ENCODE measurements at places on chromosomes 7 and 10. TPM values are rescaled to one million over a fixed set of nuclear protein-coding genes. Genes with fewer than 3 reads are reported as not detected.

Gene CARD11
- not detected for total RNA-seq

- H3K4me1 ChIP-seq = peaks cover 15% of the 10 kb centered on the region
- no peak overlapping the region for H3K4me3 ChIP-seq
- no peaks in the 10 kb centered on the region for H3K36me3 ChIP-seq
- no peak overlapping the region for H3K27ac ChIP-seq
- DNase-seq = no peak
These were observed 4.2 kb upstream of the LRGUK start for GRCh38 chr7:134122980-134123379.

Gene FAM25C
- not detected for total RNA-seq

GRCh38 chr10:101840102-101840684, 3.4 kb downstream of the KCNIP2 start:
- peaks cover 2% of the 10 kb centered on the region for H3K36me3 ChIP-seq
- peaks cover 4% of the 10 kb centered on the region for H3K27me3 ChIP-seq

- H3K27ac ChIP-seq = no peak overlapping the region
- no peak for DNase-seq
These were observed 704.6 kb downstream of the CCSER2 start for GRCh38 chr10:85032981-85033380.

GRCh38 chr7:50146692-50147091, 53.6 kb upstream of the ZPBP start:
- peaks cover 2% of the 10 kb centered on the region for H3K4me1 ChIP-seq
- DNase-seq = no peak
- H3K27me3 ChIP-seq = peaks cover 8% of the 10 kb centered on the region
- no peak overlapping the region for H3K4me3 ChIP-seq

GRCh38 chr10:120793088-120793487, 58.1 kb upstream of the WDR11 start:
- no peak for DNase-seq
- no peak overlapping the region for H3K27ac ChIP-seq
- no peaks in the 10 kb centered on the region for H3K36me3 ChIP-seq
- no peaks in the 10 kb centered on the region for H3K27me3 ChIP-seq
- no peaks in the 10 kb centered on the region for H3K4me1 ChIP-seq

DNA sequence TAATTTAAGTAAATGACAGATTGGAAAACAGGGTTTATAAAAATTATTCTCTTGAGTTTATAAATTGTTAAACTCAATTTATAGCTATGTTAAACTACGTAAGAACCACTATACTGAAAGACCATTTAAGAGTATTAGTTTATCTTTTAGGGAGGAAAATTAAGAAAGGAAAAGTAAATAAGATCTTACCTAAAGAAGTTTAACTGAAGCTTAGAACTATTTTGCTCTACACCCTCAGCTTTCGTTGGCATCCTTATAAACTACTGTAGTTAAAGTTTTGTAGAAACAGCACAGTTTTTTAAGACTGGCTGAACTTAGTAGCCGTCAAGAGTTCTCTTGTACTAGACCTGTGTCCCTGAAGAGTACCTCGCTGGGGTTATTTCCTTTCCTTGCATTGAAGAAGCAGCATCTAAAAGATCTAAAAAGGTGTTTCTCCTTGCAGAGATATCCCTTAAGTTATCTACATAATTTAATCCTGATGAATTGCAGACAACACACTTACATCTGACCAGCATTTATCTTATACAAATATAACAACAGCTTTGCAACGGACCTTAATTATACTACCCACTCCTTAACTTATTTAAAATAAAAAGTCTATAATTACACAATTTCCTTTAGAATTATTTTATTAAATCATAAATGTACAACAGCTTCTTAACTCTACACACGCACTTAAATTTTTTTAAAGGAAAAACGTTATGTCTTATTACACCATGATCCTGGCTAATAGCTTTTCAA, 9.1 kb downstream of the HNRNPA2B1 start:
- DNase-seq = no peak
- no peak overlapping the region for H3K4me3 ChIP-seq
- H3K36me3 ChIP-seq = peaks cover 92% of the 10 kb centered on the region
- H3K27me3 ChIP-seq = no peaks in the 10 kb centered on the region
- no peak overlapping the region for H3K27ac ChIP-seq

DNA sequence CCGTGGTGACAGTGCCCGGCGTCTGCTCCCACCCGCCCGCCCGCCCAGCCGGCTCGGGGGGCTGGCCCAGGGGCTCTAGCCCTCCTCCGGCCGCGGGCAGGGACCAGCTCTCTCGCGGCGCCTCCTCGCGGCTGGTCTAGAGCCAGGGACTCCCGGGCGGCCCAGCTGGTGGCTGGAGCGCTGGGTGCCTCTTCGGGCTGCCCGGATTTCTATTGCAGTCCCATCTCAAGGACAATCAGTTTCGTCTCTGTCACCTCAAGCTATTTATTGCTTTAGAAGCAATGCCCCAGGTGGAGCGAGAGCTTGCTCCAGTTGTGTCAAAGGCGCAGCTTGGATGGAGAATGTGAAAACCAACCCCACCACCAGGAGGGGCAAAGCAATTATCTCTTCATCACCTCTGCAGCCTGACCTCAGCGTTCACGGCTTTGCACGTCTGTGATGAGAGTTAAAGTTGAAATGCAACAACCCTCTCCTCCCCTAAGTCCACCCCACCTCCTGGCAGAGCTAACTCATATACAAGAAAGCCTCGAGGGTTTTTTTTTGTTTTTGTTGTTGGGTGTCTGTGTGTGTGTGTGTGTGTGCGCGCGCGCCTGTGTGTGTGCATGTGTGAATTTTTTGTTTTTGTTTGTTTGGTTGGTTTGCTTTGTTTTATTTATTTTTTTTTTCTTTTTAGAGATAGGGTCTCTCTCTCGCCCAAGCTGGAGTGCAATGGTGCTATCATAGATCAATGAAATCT, at the start of gene ITGA8:
TSS of gene ITGA8 (minus strand) at position 24 of the 736 bp plus-strand sequence. CDS start 151 bp downstream, outside the sequence.
- no peaks in the 10 kb centered on the region for H3K36me3 ChIP-seq
- peak within 1 kb of the TSS; percentile 90 for H3K4me3 ChIP-seq
- H3K27me3 ChIP-seq = peaks cover 2% of the 10 kb centered on the region
- peaks cover 18% of the 10 kb centered on the region for H3K4me1 ChIP-seq
- DNase-seq = no peak
- peak within 1 kb of the TSS; percentile 80 for H3K27ac ChIP-seq

- peaks cover 15% of the 10 kb centered on the region for H3K27me3 ChIP-seq
- no peaks in the 10 kb centered on the region for H3K4me1 ChIP-seq
- no peak for DNase-seq
- H3K27ac ChIP-seq = no peak overlapping the region
These were observed 136.0 kb downstream of the COL28A1 start for GRCh38 chr7:7399707-7400106.

Gene CSGALNACT2
- total RNA-seq = 36.6 TPM

DNA sequence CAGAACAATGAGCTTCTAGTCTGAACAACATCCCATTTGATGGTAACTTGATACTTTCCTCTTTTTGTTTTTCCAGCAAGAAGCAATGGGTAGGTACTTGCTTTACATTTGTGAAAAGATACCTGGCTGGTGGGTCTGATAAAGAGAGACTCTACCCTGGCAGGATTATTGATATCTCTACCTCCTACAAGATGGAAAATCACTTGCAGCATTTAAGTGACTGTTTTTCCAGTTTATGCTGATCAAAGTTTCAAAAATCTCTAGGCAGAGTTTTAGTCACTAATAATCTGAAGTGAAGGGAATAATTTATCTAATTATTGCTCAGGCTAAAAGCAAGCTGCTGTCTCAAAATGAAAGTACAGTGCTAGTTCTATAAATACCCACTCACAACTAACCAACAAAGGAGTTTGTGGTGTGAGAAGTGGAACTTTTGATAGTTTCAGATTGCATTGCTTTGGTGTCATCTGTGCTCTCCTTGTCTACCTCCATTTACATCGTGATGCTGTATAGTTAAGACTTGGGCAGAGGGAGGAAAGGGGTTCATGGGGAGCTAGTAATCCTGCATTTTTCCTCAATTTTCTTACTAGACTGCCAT, 86.0 kb upstream of the ANKRD1 start:
- no peak for DNase-seq
- no peak overlapping the region for H3K4me3 ChIP-seq
- no peak overlapping the region for H3K27ac ChIP-seq
- peaks cover 10% of the 10 kb centered on the region for H3K4me1 ChIP-seq

GRCh38 chr10:47021850-47022249, 110.6 kb downstream of the PTPN20 start:
- H3K36me3 ChIP-seq = no peaks in the 10 kb centered on the region
- no peaks in the 10 kb centered on the region for H3K27me3 ChIP-seq
- peak; percentile 69 for DNase-seq
- H3K27ac ChIP-seq = no peak overlapping the region
- no peak overlapping the region for H3K4me3 ChIP-seq

GRCh38 chr7:22618528-22618927, 108.5 kb upstream of the IL6 start:
- DNase-seq = no peak
- no peak overlapping the region for H3K27ac ChIP-seq
- H3K27me3 ChIP-seq = no peaks in the 10 kb centered on the region

- H3K27ac ChIP-seq = peak overlapping the region; percentile 90
- no peak for DNase-seq
- H3K4me3 ChIP-seq = no peak overlapping the region
- no peaks in the 10 kb centered on the region for H3K36me3 ChIP-seq
- peaks cover 31% of the 10 kb centered on the region for H3K4me1 ChIP-seq
- no peaks in the 10 kb centered on the region for H3K27me3 ChIP-seq
These were observed 209.0 kb downstream of the JCAD start for GRCh38 chr10:29850371-29850770.

- H3K4me1 ChIP-seq = peaks cover 27% of the 10 kb centered on the region
- H3K4me3 ChIP-seq = peak overlapping the region; percentile 79
- DNase-seq = no peak
- no peaks in the 10 kb centered on the region for H3K27me3 ChIP-seq
- H3K27ac ChIP-seq = peak overlapping the region; percentile 52
These were observed 852 bp upstream of the PRKAR1B start for GRCh38 chr7:727806-728460.

GRCh38 chr7:75734586-75735458, 3.9 kb downstream of the HIP1 start:
- peaks cover 62% of the 10 kb centered on the region for H3K4me1 ChIP-seq
- DNase-seq = no peak
- no peak overlapping the region for H3K4me3 ChIP-seq
- H3K36me3 ChIP-seq = peaks cover 2% of the 10 kb centered on the region

DNA sequence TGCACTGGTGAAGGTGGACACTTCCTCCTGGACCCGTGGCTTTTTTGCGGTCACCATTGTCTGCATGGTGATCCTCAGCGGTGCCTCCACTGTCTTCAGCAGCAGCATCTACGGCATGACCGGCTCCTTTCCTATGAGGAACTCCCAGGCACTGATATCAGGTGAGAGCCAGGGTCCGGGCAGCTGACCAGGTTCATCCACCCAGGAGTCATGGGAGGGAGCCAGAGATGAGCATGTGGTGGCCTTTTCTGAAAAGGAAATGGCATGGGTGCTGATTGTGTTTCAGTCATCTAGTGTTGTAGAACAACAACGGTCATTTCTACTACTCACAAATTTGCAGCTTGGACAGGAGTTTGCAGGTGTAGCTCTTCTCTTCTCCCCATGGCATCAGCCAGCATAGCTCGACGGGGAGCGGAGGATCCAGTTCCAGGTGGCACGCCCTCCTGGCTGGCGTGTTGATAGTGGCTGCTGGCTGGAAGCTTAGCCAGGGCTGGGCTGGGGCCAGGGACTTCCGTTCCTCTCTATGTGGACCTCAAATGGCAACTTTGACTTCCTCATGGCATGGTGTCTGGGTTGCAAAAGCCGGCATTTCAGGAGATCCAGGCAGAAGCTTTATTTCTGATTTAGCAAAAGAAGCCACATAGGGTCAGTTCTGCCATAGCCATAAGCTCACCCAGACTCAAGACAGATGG, 32.7 kb downstream of the SLC29A3 start:
- no peaks in the 10 kb centered on the region for H3K4me1 ChIP-seq
- H3K27me3 ChIP-seq = peaks cover 3% of the 10 kb centered on the region
- no peak overlapping the region for H3K27ac ChIP-seq
- H3K4me3 ChIP-seq = no peak overlapping the region

Gene PLA2G12B
- not detected for total RNA-seq

DNA sequence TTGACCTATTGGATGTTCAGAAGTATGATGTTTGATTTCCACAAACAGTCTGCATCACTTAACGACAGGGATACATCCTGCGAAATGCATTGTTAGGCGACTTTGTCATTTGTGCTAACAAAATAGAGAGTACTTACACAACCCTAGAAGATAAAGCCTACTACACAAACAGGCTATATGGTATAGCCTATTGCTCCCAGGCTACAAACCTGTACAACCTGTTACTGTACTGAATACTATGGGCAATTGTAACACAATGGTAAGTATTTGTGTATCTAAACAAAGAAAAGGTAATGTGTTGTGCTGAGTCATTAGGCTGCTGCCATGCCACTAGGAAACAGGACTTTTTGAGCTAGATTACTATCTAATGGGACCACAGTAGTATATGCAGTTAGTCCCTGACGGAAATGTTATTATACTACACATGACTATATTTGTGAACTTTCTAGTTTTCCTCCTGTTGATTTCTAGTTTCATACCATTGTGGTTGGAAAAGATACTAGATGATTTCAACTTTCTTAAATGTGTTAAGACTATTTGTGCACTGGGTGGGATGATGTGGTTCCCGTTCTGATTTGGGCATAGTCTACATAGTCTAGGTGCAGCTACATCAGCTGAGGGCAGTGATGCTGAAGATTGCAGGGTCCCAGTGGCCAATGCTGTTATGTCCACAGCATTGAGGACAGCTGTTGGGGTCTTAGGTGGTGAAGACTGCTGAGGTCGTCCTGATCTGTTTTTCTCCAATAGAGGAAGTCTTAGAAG, 161.7 kb downstream of the HTR7 start:
- no peak for DNase-seq
- H3K36me3 ChIP-seq = no peaks in the 10 kb centered on the region
- H3K4me1 ChIP-seq = no peaks in the 10 kb centered on the region
- peaks cover 28% of the 10 kb centered on the region for H3K27me3 ChIP-seq

DNA sequence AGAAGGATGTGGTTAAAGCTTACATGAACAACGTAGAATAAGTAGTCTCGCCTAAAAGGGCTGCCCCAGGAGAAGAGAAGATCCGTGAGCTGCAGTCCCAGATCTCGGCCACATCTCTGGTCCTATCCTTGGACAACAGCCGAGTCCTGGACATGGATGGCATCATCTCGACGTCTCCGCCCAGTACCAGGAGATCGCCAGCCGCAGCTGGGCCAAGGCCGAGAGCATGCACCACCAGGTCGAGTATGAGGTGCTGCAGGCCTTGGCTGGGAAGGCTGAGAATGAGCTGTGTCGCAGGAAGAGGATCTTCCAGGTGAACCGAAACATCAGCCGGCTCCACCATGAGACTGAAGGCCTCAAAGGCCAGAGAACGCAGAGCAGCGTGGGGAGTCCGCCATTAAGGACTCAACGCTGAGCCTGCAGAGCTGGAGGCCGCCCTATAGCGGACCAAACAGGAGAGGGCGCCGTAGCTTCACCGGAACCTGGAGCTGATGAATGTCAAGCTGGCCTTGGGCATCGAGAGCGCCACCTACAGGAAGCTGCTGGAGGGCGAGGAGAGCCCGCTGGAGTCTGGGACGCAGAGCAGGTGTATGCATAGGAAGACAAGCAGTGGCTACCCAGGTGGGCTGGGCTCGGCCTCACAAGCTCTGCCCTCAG, 22.2 kb downstream of the LIPK start:
- no peak for DNase-seq
- H3K27ac ChIP-seq = no peak overlapping the region
- peaks cover 26% of the 10 kb centered on the region for H3K27me3 ChIP-seq
- no peak overlapping the region for H3K4me3 ChIP-seq

Gene CLRN3
- not detected for total RNA-seq

- no peaks in the 10 kb centered on the region for H3K36me3 ChIP-seq
- DNase-seq = no peak
- no peak overlapping the region for H3K4me3 ChIP-seq
- H3K27me3 ChIP-seq = peaks cover 68% of the 10 kb centered on the region
- no peaks in the 10 kb centered on the region for H3K4me1 ChIP-seq
These were observed 24.6 kb upstream of the INMT start for GRCh38 chr7:30727061-30727945.

Measured in osteocyte (in vitro differentiated cells).